Mucosa of descending colon (tissue), 3 donors: ENCODE measurements at places on chromosomes 7 and 10. TPM values are rescaled to one million over a fixed set of nuclear protein-coding genes. Genes with fewer than 3 reads are reported as not detected.

GRCh38 chr10:95297402-95297801, 6.6 kb upstream of the PDLIM1 start:
- DNase-seq = no peak

The OGA gene
- 80.8 TPM for total RNA-seq

DNA sequence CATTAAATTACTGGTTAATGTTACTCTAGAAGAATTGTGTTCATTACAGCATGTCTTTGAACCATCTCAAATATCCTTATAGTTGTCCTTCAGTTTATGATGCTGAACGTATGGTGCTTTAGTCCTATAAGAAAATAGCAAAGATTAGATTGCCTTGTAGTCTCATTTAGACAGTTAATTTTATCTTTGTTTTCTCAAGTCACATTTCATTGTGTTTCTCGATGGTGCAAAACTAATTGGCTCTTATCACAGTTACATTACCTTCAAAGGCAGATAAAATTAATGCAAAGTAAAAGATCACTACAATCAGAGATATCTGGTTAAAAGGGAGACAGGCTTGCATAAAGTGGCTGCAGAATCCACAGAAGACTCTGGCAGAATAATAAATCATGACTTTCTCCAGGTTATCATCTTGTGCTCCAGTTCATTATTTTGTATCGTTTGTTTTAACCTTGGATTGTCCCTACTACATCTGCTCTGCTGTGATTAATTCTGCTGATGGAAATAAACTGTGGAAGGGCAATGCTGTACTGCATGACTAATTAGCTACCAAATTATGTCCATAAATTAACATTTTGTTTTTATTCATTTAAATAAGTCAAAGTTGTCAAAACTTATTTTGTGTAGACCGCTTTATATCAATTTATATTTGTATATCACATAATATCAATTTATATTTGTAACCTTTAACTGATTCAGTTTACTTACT, 24.2 kb downstream of the PRPS1L1 start:
- DNase-seq = no peak

DNA sequence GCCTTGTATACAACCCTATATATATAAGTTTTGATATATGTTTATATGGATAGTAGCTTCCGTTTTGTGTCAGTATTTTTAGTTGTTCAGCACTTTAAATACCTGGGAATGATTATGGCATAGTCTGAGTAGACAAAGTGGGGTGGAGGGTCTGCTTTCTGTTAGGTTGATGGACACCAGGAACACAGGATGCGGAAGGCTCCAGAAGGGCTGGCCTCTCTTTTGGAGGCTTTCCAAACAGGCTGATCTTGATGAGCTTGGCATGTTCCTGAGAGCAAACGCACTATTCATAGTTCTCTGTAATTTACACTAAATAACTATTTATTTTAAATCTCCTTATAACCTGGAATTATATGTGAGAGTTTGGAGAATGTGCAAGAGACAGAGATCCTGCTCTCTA, 12.7 kb downstream of the AKR1E2 start:
- DNase-seq = no peak

- no peak for DNase-seq
Measured at GRCh38 chr7:90777041-90777440, 180.9 kb downstream of the CDK14 start.

DNA sequence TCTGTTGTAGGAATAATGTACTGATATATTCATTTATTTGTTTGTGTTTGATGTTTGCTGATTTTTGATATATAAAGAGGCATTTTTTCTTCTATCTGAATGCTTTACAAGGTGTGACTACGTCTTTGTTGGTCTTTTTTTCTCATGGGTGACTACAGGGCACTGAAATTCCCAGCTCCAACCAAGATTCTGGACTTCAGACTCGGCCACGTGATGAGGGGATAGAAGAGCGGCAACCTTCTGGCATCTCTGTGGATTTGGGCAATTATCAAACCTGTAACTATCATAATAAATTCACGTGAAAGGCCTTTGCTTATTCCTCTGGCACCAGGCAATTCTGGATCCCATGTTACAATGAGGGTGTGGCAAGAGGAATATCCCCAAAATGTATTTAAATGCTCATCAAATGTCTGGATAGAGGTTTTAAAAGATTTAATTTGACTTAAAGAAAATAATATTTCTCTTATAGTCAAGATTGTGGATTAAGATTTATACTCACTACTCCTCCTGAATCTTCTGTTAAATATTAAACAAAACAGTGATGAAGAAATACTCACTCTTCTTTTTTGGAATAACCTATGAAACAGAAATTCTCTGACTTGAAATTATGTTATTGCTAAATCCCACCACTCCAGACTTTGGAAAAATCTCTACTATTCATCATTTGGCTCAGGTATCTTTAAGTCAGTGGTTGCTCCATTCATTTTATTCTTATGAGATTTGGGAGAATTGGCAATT, 276.3 kb downstream of the GPR37 start:
- no peak for DNase-seq

GRCh38 chr7:32648408-32649156, 153.3 kb downstream of the AVL9 start:
- no peak for DNase-seq

The C7orf57 gene
- total RNA-seq = not detected

- no peak for DNase-seq
Measured at GRCh38 chr7:6403907-6404306, 43.8 kb downstream of the DAGLB start.

- peak; percentile 41 for DNase-seq
Measured at GRCh38 chr7:131555552-131556052, 826 bp downstream of the PODXL start.

The NYAP1 gene
- total RNA-seq = 2.8 TPM

DNA sequence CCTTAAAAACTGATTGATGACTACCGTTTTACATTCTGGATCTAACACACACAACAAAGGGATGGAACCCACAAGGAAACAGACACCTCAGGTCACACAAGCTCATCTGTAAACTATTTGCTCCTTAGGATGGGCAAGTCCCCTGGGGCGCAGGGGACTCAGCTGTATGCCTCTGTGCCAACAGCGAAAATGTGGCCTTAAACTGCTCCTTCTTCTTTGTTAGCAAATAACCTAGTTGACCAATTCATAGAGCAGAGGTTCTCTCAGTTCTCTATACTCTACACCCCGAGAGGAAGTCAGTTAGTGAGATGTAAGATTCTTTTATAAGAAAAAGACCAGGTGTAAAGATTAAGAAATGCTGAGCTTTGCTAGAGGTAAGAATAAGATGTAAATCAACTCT, 181.9 kb upstream of the PRSS58 start:
- no peak for DNase-seq

DNA sequence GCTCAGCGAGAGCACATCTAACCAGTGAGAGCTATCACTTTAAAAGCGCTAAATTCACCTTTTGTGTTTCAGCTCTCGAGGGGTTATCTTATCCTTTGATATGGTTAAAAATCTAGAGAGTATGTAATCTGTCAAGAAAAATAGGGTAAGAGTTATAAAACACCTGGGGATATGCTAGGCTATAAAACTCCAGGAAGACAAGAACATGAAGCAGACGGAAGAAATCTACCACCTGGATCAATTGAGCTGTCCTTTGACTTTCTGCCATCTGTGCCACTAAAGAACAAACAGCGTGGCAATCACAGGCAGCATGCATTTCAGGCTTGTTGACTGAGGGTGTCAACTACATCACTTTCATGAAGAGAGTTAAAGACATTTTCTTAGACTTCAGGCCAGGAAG, 83.1 kb downstream of the ZNF248 start:
- no peak for DNase-seq

The TMEM140 gene
- 30.1 TPM for total RNA-seq

DNA sequence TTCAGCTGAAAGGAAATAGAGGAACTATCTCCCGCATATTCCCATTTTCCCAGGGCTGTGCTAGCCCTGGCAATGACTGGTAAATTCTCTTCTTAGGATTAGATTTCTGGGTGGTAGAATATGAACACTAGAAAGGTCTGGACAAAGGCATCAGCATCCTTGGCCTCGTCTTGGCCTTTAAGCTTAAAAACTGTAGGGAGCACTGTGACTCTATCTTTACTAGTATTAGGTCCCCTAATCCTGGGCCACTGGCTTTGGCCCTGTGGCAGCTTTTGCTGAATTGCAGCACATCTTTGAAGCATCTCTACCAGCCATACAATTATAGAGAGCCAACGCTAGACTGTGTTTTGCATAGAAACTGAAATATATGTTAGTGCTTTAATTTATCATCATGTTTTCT, 41.5 kb upstream of the EBLN1 start:
- no peak for DNase-seq

GRCh38 chr10:13797164-13797563, 210.4 kb downstream of the PRPF18 start:
- no peak for DNase-seq

- no peak for DNase-seq
Measured at GRCh38 chr10:66805612-66806011, 120.2 kb upstream of the LRRTM3 start.

GRCh38 chr10:8189458-8189857, 135.0 kb downstream of the GATA3 start:
- DNase-seq = no peak
